Epithelial cell of esophagus (primary cell): ENCODE measurements at places on chromosomes 7 and 10.

GRCh38 chr10:26215935-26216584 is 514 bp upstream of the GAD2 start:
- DNase-seq: peak; percentile 17

- DNase-seq: peak; percentile 56
Observed at GRCh38 chr7:29988424-29989256, 961 bp downstream of the SCRN1 start.

GRCh38 chr10:79930267-79930666 is 18.6 kb downstream of the SFTPD start:
- DNase-seq: no peak

GRCh38 chr10:63712717-63713115 is 191.5 kb downstream of the REEP3 start:
- peak; percentile 47 for DNase-seq

GRCh38 chr7:20323595-20323994 is 7.1 kb upstream of the ITGB8 start:
- DNase-seq: no peak

DNA sequence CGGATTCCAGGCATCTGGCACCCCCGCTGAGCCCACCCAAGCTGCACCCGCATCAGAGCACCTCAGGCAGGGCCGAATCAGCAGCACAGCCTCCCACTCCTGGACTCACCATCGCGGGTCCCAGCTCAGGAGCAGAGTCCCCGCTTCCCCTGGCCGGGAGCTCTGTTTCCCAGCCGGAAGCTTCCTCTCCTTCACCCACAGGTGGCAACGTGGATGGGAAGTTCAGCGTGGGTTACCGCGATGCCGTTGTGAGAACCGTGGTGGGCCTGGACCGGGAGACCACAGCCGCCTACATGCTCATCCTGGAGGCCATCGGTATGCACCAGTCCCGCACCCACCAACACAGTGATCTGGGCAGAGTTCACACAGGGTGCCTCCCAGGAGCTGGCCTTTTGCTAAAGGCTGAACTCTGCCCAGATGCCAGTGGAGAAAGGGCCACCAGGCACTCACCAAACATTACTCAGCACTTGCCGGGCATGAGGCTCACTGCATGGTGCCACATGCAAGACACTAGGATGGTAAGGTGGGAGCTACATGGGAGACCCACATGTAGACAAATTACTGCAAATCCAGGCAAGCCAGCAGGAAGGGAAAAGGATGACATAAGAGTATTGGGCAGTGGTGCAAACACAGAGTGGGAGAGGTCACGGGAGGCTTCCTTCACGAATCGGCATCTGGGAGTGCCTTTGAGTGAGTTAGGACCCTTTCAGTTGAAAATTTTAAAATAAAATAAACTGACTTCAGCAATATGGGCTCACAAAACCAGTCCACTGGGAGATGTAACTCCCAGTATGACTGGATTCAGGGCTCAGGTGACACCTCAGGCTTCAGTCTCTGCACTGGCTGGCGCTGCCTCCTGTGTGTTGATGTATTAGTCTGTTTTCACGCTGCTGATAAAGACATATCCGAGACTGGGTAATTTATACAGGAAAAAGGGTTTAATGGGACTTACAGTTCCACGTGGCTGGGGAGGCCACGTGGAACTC is 10.4 kb downstream of the C10orf105 start:
- no peak for DNase-seq

DNA sequence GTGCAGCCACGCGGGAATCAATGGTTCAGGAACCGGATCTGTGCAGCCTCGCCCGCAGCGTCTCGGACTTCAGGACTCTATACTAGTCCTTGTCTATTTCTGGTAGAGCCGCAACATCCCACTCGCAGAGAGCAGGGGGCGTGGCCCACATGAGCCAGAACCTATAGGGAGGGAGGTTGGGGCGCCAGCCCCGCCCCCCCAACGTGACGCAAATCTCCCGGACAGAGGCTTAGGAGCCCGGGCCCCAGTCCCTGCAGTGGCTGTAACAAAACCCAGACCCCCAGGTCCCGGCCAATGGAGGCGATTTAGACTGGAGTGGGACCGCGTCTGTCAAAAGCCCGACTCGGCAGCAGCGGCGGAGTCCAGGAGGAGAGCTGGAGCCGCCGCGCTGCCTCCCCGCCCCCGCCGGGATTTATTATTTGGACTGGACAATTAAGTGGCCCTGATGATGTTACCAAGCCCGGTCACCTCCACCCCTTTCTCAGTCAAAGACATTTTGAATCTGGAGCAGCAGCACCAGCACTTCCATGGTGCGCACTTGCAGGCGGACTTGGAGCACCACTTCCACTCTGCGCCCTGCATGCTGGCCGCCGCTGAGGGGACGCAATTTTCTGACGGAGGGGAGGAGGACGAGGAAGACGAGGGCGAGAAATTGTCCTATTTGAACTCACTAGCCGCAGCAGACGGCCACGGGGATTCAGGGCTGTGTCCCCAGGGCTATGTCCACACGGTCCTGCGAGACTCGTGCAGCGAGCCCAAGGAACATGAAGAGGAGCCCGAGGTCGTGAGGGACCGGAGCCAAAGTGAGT is at the start of gene NKX2-3:
Gene NKX2-3, plus strand, starts transcription at position 256 of the 809 bp plus-strand sequence. Its CDS starts 190 bp downstream, at position 446.
- DNase-seq: no peak

GRCh38 chr7:36626111-36626510 is 98.2 kb downstream of the AOAH start:
- DNase-seq: no peak

DNA sequence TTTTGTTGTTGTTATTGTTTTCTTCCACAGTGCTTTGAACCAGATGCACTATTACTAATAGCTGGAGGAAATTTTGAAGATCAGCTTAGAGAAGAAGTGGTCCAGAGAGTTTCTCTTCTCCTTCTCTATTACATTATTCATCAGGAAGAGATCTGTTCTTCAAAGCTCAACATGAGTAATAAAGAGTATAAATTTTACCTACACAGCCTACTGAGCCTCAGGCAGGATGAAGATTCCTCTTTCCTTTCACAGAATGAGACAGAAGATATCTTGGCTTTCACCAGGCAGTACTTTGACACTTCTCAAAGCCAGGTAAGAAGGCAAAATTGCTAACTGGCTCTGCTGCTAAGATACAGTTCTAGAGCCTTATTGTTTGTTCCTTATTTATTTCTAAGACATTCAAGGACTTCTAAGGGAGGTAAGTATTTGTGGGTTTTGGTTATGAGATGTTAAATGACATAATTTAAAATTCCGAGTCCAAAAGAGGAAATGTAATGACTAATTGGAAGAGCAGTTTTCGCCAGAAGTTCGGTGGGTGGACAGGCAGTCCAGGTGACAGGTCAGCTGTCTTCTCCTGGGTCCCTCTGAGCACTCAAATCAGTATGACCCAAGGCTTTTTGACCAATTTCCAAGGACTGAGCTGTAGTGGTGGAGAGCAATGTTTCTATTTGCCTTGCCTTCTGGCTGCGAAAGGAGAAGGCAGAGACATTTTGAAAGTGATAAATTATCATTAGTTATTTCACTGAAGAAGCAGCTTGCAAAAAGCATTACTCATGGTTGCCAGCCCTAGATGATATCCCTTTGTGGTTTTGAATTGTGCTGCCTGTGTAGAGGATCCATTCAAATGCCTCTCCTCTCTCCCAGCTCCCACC is 10.1 kb downstream of the SLC39A12 start:
- peak; percentile 35 for DNase-seq

- no peak for DNase-seq
Observed at GRCh38 chr7:144822223-144822622, 13.6 kb downstream of the TPK1 start.

GRCh38 chr10:3025026-3025683 is 42.2 kb upstream of the PFKP start:
- no peak for DNase-seq

GRCh38 chr10:88975377-88975720 is 15.2 kb upstream of the FAS start:
- no peak for DNase-seq

GRCh38 chr10:7272008-7272407 is 138.8 kb downstream of the SFMBT2 start:
- DNase-seq: no peak

DNA sequence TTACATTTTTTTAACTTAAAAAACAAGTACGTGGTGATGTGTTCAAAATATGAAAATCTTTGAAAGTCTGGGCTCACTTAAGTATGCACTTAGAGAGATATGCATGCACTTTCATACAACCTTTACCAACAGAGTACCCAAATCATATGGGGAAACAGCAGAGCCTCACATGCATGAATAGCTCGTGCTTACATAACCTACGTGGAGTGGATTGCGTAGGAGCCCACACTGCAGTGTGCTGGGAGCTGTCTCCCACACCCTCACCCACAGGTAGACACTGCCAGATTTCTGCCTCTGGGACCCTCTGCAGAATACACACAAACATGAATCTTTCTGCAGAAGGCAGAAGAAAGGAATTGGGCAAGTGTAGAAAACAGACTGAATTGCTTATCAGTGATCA is 581 bp downstream of the CLCN1 start:
- no peak for DNase-seq
